ENCODE measurements at places on chromosomes 1 and 21. TPM values are rescaled to one million over a fixed set of nuclear protein-coding genes. Genes with fewer than 3 reads are reported as not detected.

- no peak for DNase-seq
These were observed 69.2 kb downstream of the KLHDC7A start for GRCh38 chr1:18549906-18550305.

DNA sequence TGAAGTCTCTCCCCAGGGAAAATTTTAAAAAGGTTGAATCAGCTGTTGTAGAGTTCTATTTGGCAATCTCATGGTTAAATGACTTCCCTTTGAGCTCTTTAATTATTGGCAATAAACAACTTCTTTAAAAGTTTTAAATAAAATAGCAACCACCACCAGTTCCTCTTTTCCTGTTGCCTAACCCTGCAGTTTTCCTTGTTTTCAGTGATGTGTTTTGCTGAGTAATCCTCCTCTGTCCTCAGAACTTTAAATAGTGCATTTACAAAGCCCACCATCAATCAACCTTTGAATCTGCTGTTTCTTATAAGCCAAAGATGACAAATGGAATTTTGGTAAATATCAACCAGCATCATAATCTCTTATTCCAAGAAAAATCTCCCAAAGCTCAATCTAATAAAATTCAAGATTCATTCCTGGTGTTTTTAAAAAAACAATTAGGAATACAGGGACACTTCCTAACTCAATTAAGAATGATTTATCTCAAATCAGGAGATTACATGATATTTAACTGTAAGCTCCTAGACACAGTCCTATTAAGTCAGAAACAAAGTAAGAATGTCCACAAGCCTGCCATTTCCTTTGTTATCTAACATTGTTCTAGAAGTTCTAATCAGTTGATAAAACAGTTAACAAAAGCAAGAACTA lies 14.8 kb downstream of the AVPR1B start:
- no peak for DNase-seq

FNDC5 gene
- 2.5 TPM for total RNA-seq

GRCh38 chr1:115134850-115135480 lies 45.7 kb upstream of the TSPAN2 start:
- DNase-seq, result no peak

- DNase-seq, result no peak
These were observed 312.4 kb downstream of the PAPPA2 start for GRCh38 chr1:176775378-176775777.

NHLH1 gene
- not detected for total RNA-seq

DNA sequence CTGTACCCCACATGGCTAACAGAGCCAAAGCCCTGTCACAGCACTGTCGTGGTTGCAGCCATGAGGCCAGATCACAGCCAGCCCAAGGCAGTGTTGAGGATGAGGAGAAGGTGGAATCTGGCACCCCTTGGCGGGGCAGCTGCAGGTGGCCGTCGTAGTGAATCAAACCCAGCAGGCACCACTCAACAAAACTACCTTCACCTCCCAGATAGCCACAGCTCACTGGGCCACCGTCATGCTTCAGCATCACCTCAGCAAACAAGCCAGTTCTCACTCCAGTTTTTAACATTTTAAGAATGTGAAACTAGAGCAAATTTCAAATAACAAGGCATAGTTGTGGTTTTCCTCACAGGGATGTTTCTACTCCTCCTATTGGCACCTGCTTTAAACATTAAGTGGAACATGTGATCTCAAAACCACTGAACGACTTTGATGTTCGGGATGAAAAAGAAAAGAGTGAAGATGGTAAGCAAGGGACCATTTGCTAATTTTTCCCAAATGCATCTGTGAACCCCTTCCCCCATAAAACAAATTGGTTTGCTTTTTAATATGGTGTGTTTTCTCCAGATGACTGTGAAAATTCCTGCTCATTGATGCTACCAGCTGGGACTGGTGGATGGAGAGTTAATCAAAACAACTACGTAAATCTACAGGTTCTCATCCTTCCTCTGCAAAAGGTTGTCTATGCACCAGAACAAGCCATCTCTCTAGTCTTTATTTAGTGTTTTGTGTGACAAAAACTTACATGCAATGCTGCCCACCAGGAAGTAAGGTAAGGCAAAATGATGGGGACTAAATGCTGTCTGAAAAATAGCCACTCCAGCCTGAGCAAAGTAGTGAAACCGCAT lies 45.5 kb downstream of the TOR1AIP2 start:
- no peak for DNase-seq

DNA sequence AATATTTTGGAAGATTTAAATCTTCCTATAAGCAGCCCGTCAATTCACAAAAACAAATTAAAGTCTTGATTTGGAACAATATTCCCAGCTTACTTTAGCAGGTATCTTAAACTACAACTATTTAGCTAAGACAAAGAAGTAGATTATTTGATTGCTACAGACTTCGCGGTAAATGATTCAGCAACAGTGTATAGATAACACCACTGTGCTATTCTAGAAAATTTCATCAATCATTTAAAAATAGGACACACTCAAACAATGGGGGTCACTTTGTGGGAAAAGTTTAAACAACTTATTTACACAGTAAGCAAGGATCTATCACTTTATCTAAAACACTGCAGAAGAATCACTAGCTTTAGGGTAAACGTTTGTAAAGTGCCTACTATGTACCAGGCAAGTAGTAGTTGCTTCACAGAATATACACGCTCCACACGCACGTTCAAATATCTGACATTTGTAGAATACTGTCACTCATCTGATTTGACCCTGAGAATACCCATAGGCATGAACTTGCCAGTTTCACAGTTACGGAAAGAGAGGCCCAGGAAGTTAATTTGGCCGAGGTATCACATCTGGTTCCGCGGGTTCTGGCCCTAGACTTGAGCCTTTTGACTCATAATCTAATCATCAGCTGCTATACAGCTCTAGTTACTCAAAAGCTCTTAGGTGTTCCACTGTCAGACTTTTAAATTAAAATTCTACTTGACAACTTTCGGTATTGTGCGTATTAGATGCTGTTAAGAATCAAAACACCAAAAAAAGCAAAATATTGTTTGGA lies 876 bp downstream of the DENND2C start:
- no peak for DNase-seq

BRDT gene
- total RNA-seq, result not detected

- no peak for DNase-seq
These were observed 9.3 kb upstream of the IKBKE start for GRCh38 chr1:206460836-206461426.

DNA sequence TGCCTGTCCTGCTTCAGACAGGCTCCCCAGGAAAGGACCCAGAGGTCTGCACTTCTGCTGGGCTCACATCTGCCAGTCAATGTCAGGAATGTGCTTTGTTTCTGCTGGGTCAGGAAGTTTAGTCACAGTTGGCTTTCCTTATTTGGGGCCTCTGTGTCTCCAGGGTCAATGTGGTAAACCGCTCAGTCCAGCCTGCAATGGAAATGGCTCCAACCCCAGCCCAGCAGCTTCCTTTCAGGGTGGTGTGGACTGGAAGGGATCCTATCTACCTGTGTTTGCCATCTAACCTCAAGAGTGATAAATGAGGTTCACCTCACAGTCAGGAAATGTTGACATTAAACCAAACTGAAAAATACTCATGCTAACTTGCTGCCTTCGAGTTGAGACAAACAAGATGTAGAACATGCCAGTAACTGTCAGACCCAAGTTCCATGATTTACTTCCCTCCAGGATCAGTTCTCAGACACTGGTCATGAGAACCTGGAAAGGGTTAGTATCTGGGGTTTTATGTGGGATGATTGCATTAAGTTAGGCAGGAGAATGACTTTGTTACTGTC lies 20.3 kb downstream of the ENO1 start:
- DNase-seq, result no peak

GRCh38 chr1:90753556-90753955 lies 36.5 kb upstream of the BARHL2 start:
- DNase-seq, result no peak

- no peak for DNase-seq
These were observed 21.9 kb downstream of the FASLG start for GRCh38 chr1:172680733-172681275.

DNA sequence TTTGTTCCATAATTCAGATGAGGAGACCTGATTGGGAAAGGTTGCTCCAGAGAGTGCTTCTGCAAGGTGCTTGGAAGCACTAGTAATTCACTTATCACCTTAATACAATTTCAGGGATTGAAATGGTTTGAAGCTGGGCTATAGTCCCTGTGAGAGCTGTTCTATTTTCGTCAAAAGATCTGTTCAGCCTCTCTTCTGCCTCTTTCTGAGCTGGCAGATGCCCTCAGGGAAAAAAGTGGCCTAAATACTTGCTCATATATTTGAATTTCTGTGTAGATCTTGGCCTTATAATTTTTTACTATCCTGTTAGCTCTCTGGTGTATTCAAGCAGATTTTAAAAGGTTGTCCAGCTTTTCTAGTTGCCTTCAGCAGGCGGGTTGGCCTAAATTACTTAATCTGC lies 22.3 kb downstream of the C1orf146 start:
- no peak for DNase-seq

ARHGEF16 gene
- 0.65 TPM for total RNA-seq

GRCh38 chr1:217343907-217344306 lies 287.0 kb downstream of the GPATCH2 start:
- DNase-seq, result no peak

DNA sequence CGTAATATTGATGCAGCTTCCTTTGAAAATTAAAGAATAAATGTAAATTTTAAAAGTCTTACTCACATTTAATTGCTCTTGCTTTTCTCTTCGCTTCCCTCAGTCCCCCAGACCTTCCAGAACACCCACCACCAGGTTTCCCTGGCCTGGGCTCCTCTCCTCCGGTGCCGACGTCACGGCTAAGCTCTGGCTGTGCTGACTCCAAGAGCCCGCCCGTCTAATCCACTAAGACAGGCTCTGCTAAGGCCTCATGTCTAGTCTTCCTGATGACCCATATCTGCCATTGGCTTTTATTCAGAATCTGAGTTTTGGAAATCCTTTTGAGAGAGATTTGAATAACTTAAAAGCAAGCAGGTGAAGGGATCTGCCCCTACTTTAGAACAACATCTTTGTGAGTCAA lies 53.9 kb upstream of the NADK start:
- DNase-seq, result no peak

DNA sequence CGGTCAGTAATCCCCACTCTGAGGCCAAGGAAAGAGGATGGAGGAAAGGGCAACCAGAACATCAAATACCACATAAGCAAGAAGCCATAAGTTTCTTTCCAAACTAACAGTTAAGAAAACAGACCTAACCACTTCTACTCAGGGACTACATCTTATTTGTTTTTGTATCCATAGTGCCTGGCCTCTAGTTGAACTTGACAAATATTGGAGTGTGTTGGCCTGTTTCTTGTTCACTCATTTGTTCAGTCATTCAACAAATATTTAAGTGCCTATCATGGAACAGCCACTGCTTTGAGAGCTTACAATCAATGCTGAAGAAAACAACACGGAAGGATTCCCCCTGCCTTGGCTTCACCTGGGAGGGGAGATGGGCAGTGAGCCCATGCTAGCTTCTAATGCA lies 69.7 kb downstream of the ST6GALNAC3 start:
- no peak for DNase-seq

DNA sequence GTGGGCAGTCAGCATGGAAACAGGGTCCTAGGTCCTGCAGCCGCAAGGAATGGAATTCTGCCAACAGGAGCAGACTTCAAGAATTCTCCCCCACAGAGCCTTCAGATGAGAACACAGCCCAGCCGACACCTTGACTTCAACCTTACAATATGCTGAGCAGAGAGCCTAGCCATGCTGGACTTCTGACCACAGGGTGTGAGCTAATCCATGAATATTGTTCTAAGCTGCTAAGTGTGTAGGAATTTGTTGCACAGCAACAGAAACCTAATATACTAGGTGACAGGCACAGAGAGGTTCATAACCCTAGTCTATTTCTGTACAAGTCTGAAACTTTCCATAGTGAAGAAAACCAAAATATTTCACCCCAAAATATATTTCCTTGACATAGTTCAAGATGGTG lies 32.9 kb upstream of the IFNGR2 start:
- no peak for DNase-seq

- no peak for DNase-seq
These were observed 10.5 kb downstream of the ARL8A start for GRCh38 chr1:202133989-202134388.

GRCh38 chr1:192538407-192539296 lies 36.9 kb upstream of the RGS1 start:
- DNase-seq, result no peak

DNA sequence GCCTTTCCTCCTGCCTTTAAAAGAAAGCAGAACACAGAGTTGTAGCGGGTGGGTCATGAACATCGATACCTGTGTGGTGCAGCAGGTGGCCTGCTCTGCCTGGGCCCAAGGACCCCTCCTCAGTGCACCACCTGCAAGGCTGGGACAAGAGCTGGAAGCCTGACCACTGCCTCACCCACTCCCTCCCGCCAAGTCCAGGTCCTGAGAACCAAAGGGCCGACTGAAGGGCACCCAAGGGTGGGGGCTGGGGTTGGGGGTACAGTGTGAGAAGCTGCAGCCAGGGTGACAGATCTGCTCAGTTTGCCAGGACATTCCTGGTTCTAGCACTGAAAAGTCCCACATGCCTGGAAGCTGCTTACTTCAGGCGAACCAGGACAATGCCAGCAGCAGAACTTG lies 36.1 kb downstream of the NTPCR start:
- DNase-seq, result no peak

GRCh38 chr1:180290265-180291001 lies 60.4 kb downstream of the LHX4 start:
- no peak for DNase-seq

- DNase-seq, result no peak
These were observed 57.1 kb upstream of the COX20 start for GRCh38 chr1:244778344-244778743.

- DNase-seq, result no peak
These were observed 17.1 kb upstream of the CAP1 start for GRCh38 chr1:40023379-40023944.

NPR1 gene
- 15.8 TPM for total RNA-seq

E2F2 gene
- total RNA-seq, result 79.9 TPM

DNA sequence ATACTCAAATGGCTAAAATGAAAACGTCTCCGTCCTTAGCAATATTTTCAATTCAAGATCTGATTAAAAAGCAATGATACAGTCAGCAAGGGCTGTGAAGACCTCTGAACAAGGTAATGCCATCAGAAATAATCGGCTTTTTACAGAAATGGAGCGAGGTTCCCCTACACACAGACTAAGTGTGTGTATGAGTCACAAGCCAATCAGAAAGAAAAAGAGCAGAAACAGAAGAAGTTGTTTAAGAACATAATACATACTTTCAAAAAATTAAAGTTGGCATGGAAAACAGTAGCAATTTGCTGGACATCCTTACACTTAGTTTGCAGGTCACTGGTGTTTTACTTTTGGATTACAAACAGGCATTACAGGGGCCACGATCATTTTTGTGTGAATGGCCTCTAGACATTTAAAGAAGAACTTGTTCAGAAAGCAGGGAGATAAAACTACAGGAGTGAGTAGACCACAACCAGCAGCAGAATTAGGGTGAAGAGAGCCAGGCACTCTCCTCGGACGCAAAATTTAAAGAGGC lies 350.0 kb upstream of the RUNX1 start:
- DNase-seq, result no peak

EDN2 gene
- total RNA-seq, result not detected

- DNase-seq, result no peak
These were observed 3.7 kb upstream of the SARS1 start for GRCh38 chr1:109210058-109210457.
